ENCODE measurements at places on chromosomes 4 and X. TPM values are rescaled to one million over a fixed set of nuclear protein-coding genes. Genes with fewer than 3 reads are reported as not detected.

DNA sequence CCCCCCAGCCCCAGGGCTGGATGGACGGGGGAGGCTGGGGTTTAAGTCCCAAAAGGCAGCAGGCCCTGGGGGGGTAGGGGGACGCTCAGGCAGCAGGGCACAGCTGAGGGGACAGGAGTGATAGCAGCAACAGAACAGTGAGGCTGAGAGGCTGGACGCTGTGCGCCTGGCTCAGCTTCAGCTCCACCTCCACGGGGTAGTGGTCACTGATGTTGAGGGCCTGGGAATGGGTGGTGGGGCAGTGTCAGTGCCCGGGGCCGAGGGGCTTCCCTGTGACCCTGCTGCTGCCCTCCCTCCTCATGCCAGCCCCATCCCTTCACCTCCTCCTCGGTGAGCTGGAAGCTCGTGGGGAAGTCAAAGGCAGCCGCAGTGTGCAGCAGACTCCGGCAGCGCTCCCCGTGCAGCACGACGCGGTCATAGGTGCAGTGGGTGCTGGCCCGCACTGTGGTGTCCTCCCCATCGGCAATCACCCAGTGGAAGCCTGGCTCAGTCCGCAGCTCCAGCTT, 4.5 kb downstream of the RPL10 start:
- DNase-seq, result no peak

DNA sequence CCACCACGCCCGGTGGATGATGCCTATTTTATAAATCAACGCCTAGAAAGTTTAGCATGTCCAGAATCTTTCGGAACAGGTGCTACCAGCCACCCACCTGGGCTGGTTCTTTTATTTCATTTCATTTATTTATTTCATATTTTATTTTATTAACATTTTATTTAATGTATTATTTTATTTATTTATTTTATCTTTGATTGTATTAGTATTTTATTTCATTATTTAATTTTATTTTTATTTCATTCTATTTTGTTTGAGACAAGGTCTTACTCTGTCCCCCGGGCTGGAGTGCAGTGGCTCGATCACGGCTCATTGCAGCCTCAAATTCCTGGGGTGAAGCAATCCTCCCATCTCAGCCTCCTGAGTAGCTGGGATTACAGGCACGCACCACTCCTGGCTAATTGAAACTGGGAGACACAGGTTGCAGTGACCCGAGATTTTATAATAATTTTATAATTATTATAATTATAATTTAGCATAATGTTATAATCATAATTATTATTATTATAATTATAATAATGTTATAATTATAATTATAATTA, 187.2 kb downstream of the SHOX start:
- DNase-seq, result no peak

Gene AFF2
- 16.7 TPM for total RNA-seq

DNA sequence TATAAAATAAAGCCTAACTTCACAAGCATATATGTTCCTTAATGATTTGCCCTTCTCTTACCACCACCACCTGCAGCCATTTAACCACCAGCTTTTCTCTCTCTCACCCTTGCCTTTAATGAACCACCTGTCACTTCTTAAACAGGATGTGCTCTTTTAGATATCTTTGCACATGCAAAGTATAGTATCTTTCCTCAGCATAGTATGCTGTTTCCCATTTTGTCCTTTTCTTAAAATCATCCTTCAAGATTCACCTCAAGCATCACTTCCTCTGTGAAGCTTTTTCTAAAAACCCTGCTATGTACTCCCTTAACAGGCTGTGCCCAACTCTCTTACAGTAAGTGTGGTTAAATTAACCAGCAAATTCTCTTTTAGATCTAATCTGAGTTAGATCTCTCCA, 8.2 kb upstream of the CNOT6L start:
- no peak for DNase-seq

GRCh38 chr4:165204462-165204830, 2.9 kb upstream of the KLHL2 start:
- DNase-seq, result no peak

DNA sequence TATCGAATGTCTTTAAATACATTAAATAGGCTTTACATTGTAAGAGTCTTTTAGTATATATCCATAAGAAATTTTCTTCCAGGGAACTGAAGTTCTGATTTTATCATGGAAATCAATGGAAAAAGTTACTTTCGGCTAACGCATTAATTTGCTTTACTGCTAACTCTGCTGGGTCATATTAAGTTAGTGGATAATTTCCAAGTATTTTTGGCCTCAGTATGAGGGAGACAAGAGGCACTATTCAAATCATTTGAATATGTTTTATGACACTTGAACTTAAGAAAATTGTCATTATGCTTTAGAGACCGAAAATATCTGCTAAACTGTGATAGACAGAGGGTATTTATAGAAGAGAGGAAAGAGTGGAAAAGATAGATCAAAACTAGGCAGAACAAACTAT, 237.5 kb downstream of the PCDH7 start:
- DNase-seq, result no peak

Gene SLBP
- 33.3 TPM for total RNA-seq

GRCh38 chrX:11533199-11533651, 132.5 kb downstream of the ARHGAP6 start:
- no peak for DNase-seq

DNA sequence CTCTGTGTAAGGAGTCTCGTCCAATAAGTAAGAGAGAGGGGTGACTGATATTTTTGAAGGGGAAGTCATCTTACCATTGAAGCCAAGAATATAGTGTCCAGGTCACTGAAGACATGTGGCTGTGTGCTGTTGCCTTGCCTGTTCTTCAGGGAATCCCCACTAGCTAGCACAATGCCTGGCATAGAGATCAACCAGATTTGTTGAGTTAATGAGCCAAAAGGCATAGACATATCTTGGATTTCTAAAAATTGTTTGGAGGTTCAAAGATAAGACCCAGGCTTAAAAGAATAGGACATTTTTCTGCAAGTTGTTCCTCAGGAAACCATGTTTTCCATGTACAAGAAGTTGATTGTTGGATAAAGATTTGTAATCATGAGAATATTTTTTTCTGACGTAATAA, 119.3 kb upstream of the DKK2 start:
- no peak for DNase-seq

- DNase-seq, result no peak
Measured at GRCh38 chr4:152633118-152633517, 46.7 kb downstream of the TMEM154 start.

Gene PNMA6A
- total RNA-seq, result 2.3 TPM

Gene FRMD7
- not detected for total RNA-seq

DNA sequence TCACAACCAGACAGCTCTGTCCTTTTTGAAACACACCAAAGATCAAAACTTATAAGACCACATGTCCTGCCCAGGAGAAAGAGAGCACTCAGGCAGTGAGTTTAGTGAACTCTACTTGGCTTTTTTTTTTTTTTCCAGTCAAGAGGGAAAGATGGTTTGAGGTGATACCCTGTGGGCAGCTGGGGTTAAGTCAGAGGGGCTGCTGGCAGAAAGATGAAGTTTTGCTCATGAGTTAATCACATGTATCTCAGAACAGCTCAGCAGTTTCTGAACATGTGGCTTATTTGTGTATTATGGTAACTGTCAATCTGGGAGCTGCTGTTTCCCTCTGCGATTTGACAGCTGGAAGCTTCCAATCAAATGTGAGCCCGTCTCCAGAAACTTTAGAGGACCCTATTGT, 56.4 kb upstream of the MAP3K15 start:
- no peak for DNase-seq

DNA sequence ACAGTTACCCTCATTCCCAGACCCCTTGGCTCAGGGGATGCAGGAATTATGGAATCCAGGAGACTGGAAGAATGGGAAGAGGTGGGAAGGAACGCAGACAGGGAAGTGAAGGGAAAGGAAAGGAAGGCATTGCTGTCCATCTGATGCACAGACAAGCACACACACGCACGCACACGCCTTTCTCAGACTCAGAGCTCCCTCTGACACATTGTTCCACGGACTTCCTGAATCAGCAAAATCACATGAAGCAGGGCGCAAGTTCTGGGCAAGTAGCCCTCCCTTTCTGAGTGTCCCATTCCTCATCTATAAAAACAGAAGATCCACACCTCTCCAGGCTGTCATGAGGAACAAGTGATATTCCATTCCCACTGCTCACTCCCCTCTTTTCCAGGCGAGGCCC, 13.2 kb downstream of the IQSEC2 start:
- DNase-seq, result no peak

DNA sequence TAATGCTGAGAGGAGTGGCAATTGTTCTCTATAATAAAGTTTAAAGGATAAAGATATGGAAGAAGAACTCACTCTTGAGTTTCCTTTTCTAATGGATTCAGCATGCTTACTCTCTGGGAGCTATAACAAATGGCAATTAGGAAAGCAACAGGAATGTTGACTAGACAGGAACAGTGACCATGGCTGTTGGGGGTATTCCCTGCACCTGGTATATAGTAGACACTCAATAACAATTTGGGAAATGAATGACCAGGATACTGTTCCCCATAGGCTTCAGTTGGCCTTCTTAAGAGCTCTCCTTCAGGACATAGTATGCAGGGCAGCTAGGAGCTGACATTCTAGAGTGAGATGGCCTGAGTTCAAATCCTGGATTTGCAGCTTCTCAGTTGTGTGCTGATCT, 1.8 kb downstream of the LIMCH1 start:
- DNase-seq, result no peak

DNA sequence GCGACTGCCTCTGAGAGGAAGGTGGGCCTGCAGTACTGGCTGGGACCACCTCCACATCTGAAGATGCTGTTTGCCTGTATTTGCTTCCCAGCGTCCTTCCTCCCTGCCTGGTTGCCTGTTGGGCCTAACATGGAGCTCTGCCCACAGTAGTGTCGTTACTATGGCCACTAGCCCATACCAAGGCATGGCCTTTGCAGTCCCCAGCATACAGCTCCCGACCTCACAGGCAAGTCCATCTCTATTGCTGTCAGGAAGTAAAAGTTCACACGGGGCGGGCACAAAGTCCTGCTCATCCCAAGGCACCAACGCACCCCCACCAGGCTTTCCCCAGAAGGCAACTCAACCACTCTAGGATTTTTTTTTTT, 71.6 kb downstream of the MAML3 start:
- DNase-seq, result no peak

Gene TCEAL6
- total RNA-seq, result not detected

GRCh38 chr4:128006592-128006991, 41.4 kb downstream of the ABHD18 start:
- DNase-seq, result no peak

Gene LINC00632
- 714 TPM for total RNA-seq

- no peak for DNase-seq
Measured at GRCh38 chr4:3046623-3047022, 27.7 kb downstream of the HTT-AS start.

Gene CSAG3
- not detected for total RNA-seq

GRCh38 chr4:94595013-94595412, 143.3 kb downstream of the PDLIM5 start:
- DNase-seq, result no peak

Gene SMAD1
- total RNA-seq, result 13.9 TPM

Gene DCHS2
- total RNA-seq, result 0.06 TPM

Gene TIMP1
- total RNA-seq, result 1,509 TPM

Gene GPR119
- not detected for total RNA-seq

- DNase-seq, result no peak
Measured at GRCh38 chr4:66949419-66949818, 595.9 kb downstream of the CENPC start.

Gene GSX2
- not detected for total RNA-seq

Gene CFI
- total RNA-seq, result 49.7 TPM

- no peak for DNase-seq
Measured at GRCh38 chr4:87749883-87750282, 49.5 kb upstream of the IBSP start.

- no peak for DNase-seq
Measured at GRCh38 chr4:13483136-13483767, 888 bp downstream of the RAB28 start.

DNA sequence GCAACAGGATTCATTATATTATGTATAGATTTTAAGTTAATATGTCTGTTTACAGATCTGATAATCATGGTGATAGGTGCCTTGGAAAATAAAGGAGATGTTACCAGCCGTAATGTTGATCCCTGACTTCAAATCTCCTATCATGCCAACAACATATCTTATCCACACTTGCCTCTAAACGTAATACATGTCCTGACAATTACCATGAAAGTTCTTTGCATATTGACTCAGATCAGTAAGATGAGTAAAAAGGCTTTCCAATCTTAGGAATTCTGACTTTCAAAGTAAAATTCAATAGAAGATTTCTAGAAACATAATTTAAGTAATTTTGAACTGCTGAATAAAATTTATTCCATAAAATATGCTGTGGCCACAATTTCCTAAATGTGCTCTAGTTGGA, 513.3 kb downstream of the ANKRD50 start:
- DNase-seq, result no peak

- no peak for DNase-seq
Measured at GRCh38 chr4:129046055-129046959, 47.0 kb downstream of the SCLT1 start.

Gene MAMLD1
- total RNA-seq, result 10.3 TPM

- no peak for DNase-seq
Measured at GRCh38 chrX:154649503-154650220, 3.7 kb downstream of the CTAG2 start.

Gene PRSS12
- 0.19 TPM for total RNA-seq

DNA sequence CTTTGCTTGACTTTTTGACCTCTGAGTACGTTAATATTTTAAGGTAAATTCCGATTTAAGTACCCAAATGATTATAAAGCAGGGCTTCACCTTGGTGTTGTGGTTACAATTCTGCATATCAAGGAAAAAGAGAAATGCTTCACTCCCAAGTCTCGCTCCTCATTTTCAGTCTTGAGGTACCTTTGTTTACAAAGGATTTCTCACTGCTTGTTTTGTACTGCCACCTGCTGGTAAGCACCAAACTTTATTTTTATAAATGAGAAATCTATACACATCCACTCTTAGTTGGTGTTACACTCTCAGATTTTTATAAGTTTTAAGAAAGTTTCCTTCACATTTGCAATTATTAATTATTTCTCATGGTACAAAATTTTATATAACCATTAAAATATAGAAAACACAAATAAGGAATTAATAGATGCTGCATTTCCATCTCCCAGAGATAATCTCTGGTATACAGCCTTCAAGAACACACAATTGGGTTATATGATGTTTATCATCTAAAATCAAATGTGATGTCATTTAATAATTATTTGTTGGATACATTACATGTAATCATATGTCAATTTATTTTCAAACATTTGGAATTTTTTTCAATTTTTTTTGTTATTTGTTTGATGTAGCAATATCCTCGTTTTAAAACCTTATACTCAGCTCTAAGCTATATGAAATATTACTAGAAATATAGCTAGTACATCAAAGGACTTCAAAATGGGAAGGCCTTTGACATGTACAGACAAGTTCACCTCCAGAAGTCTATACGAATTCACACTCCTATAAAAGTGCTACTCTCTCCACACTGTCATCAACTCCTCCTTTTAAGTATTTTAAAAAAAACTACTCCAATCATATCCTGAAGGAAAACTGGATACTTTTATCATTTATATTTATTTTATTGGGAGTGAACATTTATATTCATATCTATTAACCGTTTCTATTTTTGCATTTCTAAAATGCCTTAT, 179.9 kb downstream of the KCNIP4 start:
- no peak for DNase-seq

Gene SYN1
- total RNA-seq, result not detected

- no peak for DNase-seq
Measured at GRCh38 chr4:118981171-118981838, 92.7 kb downstream of the SYNPO2 start.
